ENCODE measurements at places on chromosomes 7 and 10.

- no peak for DNase-seq
These were observed 161.1 kb downstream of the GRM8 start for GRCh38 chr7:127091620-127092019.

DNA sequence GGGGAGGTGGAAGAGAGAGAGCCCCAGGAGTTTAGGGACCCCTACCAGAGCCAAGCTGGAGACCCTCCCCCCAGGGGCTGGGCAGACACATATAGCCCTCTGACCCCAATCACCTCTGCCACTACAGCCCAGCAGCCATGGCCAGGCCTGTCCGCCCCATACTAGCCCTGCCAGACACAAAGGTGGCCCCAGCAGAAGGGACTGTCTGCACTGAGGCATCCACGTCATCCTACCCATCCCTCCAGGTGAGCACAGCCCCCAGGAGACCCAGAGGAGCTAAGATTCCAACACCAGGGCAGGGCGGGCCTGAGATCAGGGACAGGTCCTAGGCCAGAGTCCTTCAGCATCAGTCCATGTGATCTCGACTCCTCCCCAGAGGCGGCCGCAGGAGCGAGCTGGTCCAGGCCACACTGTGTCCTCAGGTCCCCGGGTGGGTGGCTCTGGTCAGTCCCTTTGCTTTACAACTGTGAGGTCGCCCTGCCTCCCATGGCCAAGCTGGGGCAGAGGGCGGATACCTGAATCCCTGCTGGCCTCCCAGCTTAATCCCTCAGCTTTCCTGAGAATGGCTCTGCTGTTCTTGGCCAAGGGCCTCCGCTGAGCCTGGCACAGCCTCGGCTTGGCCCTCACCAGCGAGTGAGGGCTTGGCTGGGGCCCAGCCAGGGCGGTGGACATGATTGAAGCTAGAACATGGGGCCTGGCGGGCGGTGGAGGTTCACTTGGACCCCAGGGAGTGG lies 14.3 kb upstream of the ELN start:
- DNase-seq = no peak

- DNase-seq = no peak
These were observed 289.1 kb downstream of the FGFR2 start for GRCh38 chr10:121309164-121309563.

DNA sequence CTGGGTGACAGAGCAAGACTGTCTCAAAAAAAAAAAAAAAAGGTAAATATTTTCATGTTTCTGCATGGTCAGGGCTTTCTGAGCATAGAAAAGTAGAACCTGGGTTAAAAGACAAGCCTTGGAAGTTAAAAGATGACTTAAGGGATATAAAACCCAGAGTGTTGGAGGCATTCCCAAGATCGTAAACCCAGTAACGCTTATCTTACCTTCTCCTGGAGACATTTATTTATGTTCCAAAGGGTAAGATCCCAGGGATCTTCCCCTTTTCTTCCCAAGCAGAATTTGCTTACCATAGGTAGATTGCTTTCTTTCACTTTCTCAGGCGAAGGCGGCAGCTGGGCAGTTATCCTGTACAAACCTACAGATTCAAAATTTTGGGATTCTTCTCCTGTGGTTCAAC lies 22.2 kb downstream of the SUGCT start:
- no peak for DNase-seq

- no peak for DNase-seq
These were observed 6.0 kb upstream of the DAGLB start for GRCh38 chr7:6453734-6454133.

GRCh38 chr7:30692882-30693281 lies 10.6 kb upstream of the CRHR2 start:
- no peak for DNase-seq

GRCh38 chr10:8898745-8899330 lies 844.4 kb downstream of the GATA3 start:
- no peak for DNase-seq

GRCh38 chr10:92574548-92575261 lies 812 bp upstream of the IDE start:
- DNase-seq = peak; percentile 81

- no peak for DNase-seq
These were observed 11.2 kb downstream of the SMURF1 start for GRCh38 chr7:99132595-99133321.

DNA sequence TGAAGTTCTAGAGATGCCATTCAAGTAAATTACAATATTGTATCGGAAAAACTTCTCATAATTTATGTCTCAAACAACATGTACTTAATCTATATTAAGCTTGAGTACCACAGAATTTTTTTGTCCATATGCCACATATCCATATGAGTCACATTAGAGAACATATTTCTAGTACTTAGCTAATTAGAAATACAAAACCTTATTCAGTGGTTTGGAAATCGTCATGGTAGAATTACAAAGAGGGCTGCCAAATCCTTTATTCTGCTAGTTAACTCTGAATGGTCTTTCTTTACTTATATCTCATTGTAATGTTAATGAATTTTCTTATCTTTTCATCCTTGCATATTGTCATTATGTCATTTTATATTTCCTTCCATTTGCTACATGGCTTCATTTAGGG lies 9.0 kb upstream of the VIM start:
- DNase-seq = no peak
